ENCODE measurements at places on chromosomes 3 and 15. TPM values are rescaled to one million over a fixed set of nuclear protein-coding genes. Genes with fewer than 3 reads are reported as not detected.

TERC gene
- 2.9 TPM for total RNA-seq

GOLGA6B gene
- not detected for total RNA-seq

LRRIQ4 gene
- total RNA-seq: not detected

HHLA2 gene
- not detected for total RNA-seq

NUSAP1 gene
- 62.6 TPM for total RNA-seq

CHRNA7 gene
- 0.23 TPM for total RNA-seq

MUSTN1 gene
- not detected for total RNA-seq

BSN gene
- total RNA-seq: 0.10 TPM

HDC gene
- not detected for total RNA-seq

SLC9C1 gene
- total RNA-seq: not detected

LTK gene
- 0.17 TPM for total RNA-seq

ST6GAL1 gene
- total RNA-seq: 11.5 TPM

CNTN3 gene
- 3.5 TPM for total RNA-seq

SCG3 gene
- not detected for total RNA-seq

CLDN18 gene
- total RNA-seq: not detected

SNRPN gene
- 101 TPM for total RNA-seq

HGD gene
- total RNA-seq: 0.44 TPM

CD200R1 gene
- total RNA-seq: not detected

TRANK1 gene
- total RNA-seq: 4.7 TPM

PRRT3 gene
- 1.3 TPM for total RNA-seq

GOLGA8K gene
- total RNA-seq: not detected

CYP1A1 gene
- total RNA-seq: not detected

CADM2 gene
- total RNA-seq: not detected

SRP14 gene
- total RNA-seq: 203 TPM

MYL3 gene
- not detected for total RNA-seq

PDE12 gene
- total RNA-seq: 23.1 TPM

HIGD1A gene
- 140 TPM for total RNA-seq

ABHD6 gene
- total RNA-seq: 3.9 TPM

CTXN2 gene
- total RNA-seq: not detected

EOGT gene
- 41.7 TPM for total RNA-seq

All from MCF 10A (cell line).